ENCODE measurements at places on chromosomes 11 and 22. TPM values are rescaled to one million over a fixed set of nuclear protein-coding genes. Genes with fewer than 3 reads are reported as not detected.

- no peak overlapping the region for H3K4me3 ChIP-seq
- no peaks in the 10 kb centered on the region for H3K36me3 ChIP-seq
- H3K4me1 ChIP-seq = no peaks in the 10 kb centered on the region
- DNase-seq = no peak
- H3K27ac ChIP-seq = no peak overlapping the region
- no peaks in the 10 kb centered on the region for H3K27me3 ChIP-seq
Observed at GRCh38 chr11:89168396-89168795, 9.3 kb upstream of the TYR start.

DNA sequence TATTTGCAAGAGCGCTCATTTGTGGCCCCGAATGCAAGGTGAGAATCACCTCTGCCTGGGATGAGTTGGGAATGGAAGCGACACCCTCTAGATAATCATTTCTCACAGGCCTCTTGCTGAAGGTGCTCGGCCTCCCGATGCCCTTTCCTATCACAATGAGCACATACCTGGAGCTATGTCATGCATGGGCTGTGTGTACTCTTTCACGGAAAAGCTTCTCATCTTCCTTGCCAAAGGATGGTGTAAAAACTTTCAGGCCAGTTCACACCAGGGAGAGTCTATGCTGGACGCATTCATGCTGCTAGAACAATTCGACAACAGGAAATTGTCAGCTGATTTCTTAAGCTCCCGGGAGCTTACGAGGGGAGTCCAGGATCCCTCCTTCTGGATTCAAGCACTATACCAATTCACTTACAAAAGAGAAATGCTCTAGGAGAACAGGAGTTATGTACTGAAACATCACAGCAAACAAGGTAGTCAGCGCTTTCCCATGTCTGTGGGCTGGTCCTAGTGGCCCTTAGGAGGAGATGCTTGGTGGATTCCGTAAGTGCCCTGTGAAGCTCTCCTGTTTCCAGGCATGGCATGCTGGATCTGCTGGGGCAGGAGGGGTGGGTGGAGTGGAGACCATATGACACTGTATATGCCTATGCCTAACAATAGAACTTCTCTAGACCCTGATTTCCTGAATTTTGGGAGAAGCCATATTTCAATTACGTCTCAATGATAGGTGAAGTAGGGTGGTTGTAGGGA lies 53.1 kb upstream of the B3GAT1 start:
- no peak overlapping the region for H3K4me3 ChIP-seq
- H3K27ac ChIP-seq = no peak overlapping the region
- DNase-seq = no peak
- no peaks in the 10 kb centered on the region for H3K4me1 ChIP-seq
- no peaks in the 10 kb centered on the region for H3K27me3 ChIP-seq

Gene TPBGL
- total RNA-seq = 0.45 TPM

- no peak for DNase-seq
- no peaks in the 10 kb centered on the region for H3K27me3 ChIP-seq
Observed at GRCh38 chr11:3802011-3802790, 4.8 kb upstream of the NUP98 start.

Gene GAL3ST1
- total RNA-seq = not detected

Data from natural killer cell (primary cell).